Ureter (tissue), 1 donor: ENCODE measurements at places on chromosomes 2 and 18. TPM values are rescaled to one million over a fixed set of nuclear protein-coding genes. Genes with fewer than 3 reads are reported as not detected.

Gene CD8B
- 3.5 TPM for total RNA-seq

Gene ADD2
- total RNA-seq, result 2.1 TPM

Gene NR4A2
- total RNA-seq, result 6.6 TPM

Gene BOLA3
- total RNA-seq, result 40.6 TPM

Gene SEC11C
- 55.3 TPM for total RNA-seq

Gene REEP1
- 15.5 TPM for total RNA-seq

Gene SKOR2
- total RNA-seq, result not detected

Gene CDKL4
- total RNA-seq, result 0.44 TPM

Gene SAG
- not detected for total RNA-seq

Gene STAMBP
- 46.0 TPM for total RNA-seq

Gene TSHZ1
- 21.1 TPM for total RNA-seq

Gene ELAC1
- 9.6 TPM for total RNA-seq

DNA sequence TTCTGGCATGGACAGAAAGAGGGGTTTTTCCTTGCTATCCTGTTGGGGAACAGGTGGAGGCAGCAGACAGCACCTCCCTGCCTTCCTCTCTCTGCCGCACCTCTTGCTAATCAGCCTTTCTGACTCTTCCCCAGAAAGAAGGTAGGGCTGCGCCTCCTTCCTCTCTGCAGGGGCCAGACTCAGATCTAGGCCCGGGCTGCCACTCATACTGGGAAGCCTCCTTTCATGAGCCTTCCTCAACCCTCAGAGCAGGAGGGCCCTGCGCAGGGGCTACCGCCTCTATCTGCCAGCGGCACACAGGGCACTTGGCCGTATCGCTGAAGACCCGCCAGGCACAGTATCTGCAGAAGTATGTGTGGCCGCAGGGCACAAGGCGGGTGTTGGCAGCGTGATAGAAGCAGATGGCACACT lies 7.1 kb downstream of the NEURL3 start:
- no peak for DNase-seq

GRCh38 chr2:101012706-101013181 lies 10.7 kb downstream of the RPL31 start:
- no peak for DNase-seq

- no peak for DNase-seq
Measured at GRCh38 chr2:36493306-36493705, 104.7 kb downstream of the FEZ2 start.

DNA sequence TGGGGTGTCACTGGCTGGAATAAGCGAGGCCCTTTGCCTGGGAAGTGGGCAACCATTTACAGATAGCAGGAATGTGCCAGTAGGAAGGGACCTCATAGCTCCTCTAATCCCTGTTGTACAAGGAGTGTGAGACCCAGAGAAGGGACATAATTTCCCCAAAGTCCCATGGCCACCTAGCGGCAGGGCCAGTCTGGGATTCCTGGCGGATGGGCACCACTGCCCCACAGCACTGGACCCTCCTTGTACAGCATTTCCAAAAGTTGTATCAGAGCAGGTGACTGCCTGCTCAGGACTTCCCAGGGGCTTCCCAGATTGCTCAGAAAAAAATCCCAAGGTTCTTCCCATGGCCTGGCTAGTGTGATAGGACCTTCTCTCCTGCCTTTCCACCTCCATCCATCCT lies 185.8 kb downstream of the GLI2 start:
- DNase-seq, result no peak

GRCh38 chr2:61718965-61719364 lies 134.9 kb downstream of the FAM161A start:
- no peak for DNase-seq

- no peak for DNase-seq
Measured at GRCh38 chr2:1613078-1613445, 131.3 kb downstream of the PXDN start.

DNA sequence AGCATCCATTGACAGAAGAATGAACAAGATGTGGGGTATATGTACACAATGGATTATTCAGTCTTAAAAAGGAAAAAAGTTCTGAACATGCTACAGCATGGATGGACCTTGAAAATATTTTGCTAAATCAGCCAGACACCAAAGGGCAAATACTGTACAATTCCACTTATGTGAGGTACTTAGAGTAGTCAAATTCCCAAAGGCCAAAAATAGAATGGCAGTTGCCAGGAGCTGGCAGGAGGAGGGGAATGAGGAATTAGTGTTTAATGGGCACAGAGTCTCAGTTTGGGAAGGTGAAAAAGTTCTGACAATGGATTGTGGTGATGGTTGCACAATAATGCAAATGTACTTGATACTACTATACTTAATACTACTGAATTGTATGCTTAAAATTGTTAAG lies 193.2 kb downstream of the MBD2 start:
- DNase-seq, result no peak

GRCh38 chr18:39681061-39681460 lies 2115.5 kb upstream of the CELF4 start:
- no peak for DNase-seq

DNA sequence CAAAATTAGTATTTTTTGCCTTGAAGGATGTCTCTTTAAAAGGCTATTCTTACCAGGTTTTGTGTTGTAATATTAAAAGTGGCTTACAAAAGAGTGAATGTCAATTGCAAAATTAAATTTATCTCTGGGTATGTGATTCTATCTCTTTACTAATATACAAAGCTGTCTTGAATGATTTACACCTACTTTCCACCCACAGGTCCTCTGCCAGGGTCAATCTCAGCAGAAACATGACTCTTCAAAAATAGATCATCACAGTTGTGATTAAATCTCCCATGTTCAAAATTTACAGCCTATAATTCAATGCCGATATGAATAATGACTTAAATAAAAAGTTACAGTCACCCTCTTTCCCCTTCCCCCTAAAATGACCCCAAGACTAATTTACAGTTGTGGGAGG lies 78.8 kb downstream of the SLC8A1 start:
- DNase-seq, result no peak

GRCh38 chr18:12928641-12929040 lies 19.2 kb upstream of the SEH1L start:
- DNase-seq, result no peak

- DNase-seq, result no peak
Measured at GRCh38 chr2:126658319-126658904, 2.5 kb downstream of the GYPC start.

DNA sequence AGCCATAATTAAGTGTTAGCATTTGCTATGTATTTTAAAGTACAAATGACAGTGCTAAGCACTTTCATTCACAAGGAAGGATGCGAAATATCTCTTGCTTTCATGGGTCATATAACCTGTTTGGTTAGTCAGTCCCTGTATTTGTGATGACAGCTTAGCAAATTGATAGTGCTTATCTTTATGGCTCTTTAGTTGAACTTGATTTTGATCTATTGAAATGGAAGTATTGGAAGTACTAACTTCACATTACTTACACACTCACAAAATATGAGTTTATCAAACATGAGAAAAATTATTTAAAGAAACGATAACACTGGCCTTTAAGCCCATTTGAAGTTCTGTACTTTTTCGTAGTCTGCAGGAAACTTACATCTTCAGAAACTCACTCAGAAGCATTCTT lies 97.4 kb upstream of the NEUROD1 start:
- DNase-seq, result no peak

GRCh38 chr2:224393157-224393872 lies 8.6 kb downstream of the FAM124B start:
- no peak for DNase-seq

DNA sequence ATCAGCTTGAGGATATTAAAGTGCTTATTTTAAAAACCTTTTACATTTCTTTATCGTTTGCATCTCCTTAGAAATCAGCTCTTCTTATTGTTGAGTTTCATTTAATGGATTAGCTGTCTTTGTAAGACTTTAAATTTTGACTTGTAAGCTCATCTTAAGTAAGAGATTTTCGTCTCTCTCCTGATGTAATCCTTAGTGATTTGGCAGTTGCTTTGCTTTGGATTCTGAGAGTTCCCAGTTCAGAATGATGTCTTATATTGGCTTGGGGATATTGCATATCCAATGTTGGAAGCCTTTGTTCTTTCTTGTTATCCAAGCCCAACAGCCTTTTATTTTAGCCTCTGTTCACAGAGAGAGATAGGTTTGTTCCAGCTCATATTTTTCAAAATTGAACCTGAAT lies 212.1 kb downstream of the ARL6IP6 start:
- no peak for DNase-seq

DNA sequence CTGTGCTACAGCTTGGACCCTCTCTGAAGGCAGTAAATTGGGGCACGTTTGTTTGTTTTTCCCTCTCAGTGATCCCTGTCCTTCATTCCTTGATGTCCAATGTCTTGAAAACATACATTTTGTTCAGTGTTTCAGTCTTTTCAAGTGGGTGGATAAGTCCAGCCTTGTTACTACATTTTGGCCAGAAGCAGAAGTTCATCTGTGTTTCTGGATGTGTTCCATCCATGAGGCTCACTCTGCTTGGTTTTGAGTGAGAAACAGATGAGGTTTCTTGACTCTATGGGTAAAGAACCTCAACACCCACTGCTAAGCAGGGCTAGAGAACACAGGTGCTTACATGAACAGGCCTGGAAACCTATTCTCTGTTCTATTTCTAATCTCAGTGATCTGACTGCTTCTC lies 74.5 kb upstream of the RFX8 start:
- DNase-seq, result no peak

DNA sequence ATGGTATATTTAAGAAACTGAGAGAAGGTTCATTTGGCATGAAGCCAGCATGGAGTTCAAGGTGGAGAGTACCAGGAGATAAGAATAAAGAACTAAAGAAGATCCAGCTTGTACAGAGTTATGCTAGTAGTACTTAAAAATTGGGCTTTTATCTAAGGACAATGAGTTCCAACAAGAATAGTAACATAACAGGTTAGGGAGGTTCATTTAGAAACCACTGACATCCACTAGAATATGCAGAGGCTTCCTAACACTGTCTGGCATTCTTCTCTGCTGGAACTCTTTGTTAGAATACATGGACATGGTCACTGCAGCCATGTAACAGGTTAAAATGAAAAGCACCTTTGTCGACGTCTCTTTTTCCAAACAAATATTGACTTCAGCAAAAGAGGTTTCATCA lies 42.6 kb upstream of the DSC1 start:
- DNase-seq, result no peak

- DNase-seq, result no peak
Measured at GRCh38 chr18:51108330-51108729, 78.3 kb downstream of the SMAD4 start.

- DNase-seq, result no peak
Measured at GRCh38 chr2:30655660-30656059, 151.6 kb downstream of the CAPN13 start.

- no peak for DNase-seq
Measured at GRCh38 chr18:10015288-10015701, 101.5 kb downstream of the VAPA start.

GRCh38 chr2:175154661-175155082 lies 13.3 kb downstream of the ATF2 start:
- no peak for DNase-seq

GRCh38 chr2:52532956-52533355 lies 1234.6 kb upstream of the CHAC2 start:
- DNase-seq, result no peak

DNA sequence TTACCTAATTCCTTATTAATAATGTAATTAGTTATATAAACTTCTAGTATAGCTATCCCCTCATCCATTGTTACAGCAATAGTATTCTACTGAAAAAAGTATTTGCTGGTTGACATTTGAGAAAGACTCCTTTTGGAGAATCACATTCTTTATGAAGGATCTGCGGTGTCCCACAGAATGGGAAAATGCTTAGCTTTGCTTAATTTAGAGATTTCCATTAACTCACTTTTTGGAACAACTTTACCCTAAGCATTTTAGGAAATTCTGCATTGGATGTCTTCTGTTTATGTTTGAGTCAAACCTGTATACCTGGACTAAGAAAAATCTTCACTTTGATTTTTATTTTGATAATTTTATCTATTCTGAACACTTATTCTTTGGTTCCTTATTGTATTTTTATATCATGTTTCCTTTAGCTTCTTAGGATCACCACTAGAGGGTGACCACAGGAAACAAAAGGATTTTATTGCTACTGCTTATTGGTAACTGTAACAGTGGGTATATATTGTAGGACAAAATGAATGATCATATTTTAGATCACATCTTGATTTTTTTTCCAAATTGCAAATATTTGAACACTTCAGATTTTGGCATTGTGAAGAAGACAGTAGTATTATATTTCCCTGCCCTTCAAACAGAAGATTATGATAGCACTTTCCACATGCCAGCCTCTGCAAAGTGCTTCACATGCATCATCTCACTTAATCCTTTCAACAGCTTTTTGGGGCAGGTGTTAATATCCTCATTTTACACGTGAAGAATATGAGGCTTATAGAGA lies 79.6 kb downstream of the MIB1 start:
- DNase-seq, result no peak

DNA sequence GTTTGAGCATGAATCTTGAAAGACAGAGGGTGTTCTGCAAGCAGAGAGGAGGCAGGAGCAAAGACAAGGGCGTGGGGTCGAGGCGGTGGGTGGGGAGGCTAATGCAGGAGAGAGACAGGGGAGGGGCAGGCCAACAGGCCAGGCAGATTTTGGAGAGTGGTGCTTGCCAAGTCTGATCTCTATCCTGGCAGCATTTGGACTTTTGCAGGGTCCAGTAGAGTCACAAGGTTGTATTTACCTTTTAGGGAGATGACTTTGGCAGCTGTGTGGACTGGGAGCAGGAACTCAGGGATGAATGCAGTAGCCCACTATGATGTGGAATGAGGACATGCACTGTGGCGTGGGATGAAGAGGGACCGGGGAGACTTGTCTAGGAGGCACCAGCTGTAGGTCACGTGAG lies 15.7 kb upstream of the CEP192 start:
- no peak for DNase-seq

GRCh38 chr2:121018136-121019061 lies 266.6 kb downstream of the TFCP2L1 start:
- DNase-seq, result peak; percentile 53

DNA sequence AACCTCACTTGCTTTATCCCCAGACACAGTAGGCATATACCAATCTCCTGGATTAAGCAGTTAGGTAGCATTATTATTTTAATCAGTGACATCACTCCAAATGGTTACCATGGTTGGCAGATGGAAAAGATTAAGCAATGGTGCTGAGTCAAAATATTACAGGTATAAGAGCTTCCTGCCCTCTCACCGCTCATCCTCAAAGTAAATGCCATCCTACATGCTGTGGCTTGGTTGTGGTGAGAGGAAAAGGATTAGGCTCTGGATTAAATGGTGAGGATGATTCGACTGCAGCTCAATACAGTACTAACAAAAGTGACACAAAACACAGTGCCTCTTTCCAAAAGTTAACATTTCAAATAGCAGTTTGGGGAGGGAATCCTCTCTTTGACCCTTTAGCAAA lies 108.9 kb upstream of the ACAA2 start:
- DNase-seq, result no peak

GRCh38 chr2:141701618-141702017 lies 429.2 kb downstream of the LRP1B start:
- DNase-seq, result no peak

GRCh38 chr2:75403991-75404428 lies 156.7 kb downstream of the EVA1A start:
- DNase-seq, result no peak

- DNase-seq, result no peak
Measured at GRCh38 chr18:23301972-23302371, 151.1 kb upstream of the RIOK3 start.
